WTC11 (cell line): ENCODE measurements at places on chromosomes 5 and 9.

- H3K4me3 ChIP-seq, result no peak overlapping the region
- no peak overlapping the region for H3K27ac ChIP-seq
- H3K4me1 ChIP-seq, result peaks cover 3% of the 10 kb centered on the region; the same call in 1 of the 2 replicates
Measured at GRCh38 chr9:135718616-135719015, 16.6 kb downstream of the KCNT1 start.

- no peaks in the 10 kb centered on the region for H3K27me3 ChIP-seq
- DNase-seq, result no peak
- H3K27ac ChIP-seq, result no peak overlapping the region
- no peaks in the 10 kb centered on the region for H3K4me1 ChIP-seq
Measured at GRCh38 chr5:53059281-53059680, 50.3 kb downstream of the MOCS2 start.

DNA sequence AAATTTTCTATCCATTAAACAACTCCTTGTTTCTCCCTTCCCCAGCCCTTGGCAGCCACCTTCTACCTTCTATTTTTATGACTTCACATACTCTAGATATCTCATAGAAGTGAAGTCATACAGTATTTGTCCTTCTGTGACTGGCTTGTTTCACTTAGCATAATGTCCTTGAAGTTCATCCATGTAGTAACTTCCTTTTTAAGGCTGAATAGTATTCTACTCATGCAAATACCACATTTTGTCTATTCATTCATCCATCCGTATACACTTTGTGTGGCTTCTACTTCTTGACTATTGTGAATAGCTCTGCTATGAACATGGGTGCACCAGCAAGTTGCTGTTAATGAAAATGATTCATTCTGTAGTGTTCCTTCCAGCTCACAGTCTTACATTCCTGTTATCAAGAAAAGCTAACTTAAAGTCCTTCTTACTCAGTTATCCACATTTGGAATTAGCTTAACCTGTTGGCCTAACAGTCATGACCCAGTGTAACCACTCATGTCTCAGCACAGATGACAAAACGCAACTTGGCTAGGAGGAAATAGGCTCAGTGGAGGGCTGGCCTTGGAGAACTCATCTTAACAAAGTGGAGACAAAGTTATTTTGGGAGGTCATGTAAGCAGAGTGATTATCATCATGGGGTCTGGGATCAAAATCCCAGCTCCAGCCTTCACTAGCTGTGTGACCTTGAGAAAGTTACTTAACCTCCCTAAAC lies 129.7 kb upstream of the MAP3K1 start:
- no peak overlapping the region for H3K4me3 ChIP-seq
- no peak overlapping the region for H3K27ac ChIP-seq
- peaks cover 26% of the 10 kb centered on the region for H3K4me1 ChIP-seq
- no peak for DNase-seq
- no peaks in the 10 kb centered on the region for H3K27me3 ChIP-seq
- no peaks in the 10 kb centered on the region for H3K36me3 ChIP-seq

- H3K27me3 ChIP-seq, result peaks cover 4% of the 10 kb centered on the region; the same call in 1 of the 2 replicates
- no peak overlapping the region for H3K4me3 ChIP-seq
- no peaks in the 10 kb centered on the region for H3K36me3 ChIP-seq
- H3K27ac ChIP-seq, result no peak overlapping the region
Measured at GRCh38 chr5:134086943-134087305, 27.6 kb upstream of the TCF7 start.

DNA sequence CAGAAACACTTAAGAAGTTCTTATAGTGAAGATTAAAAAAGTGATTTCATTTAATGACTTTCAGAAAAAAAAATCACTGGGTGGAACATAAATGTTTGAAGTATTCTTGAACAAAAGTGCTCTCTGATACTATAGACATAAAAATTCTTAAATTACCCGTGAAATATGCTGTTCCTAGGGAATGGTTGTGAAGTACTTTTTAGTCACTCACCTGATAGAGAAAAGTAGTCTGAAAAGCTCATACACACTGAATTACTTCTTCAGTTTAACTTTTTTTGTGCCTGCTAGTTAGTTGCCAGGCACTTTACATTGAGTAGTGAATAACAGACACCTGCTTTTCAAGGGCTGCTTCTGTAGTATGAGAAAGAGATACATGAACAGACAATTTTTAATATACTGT lies 78.0 kb downstream of the SH3GL2 start:
- no peak overlapping the region for H3K27ac ChIP-seq
- H3K4me3 ChIP-seq, result no peak overlapping the region
- no peaks in the 10 kb centered on the region for H3K27me3 ChIP-seq
- no peaks in the 10 kb centered on the region for H3K36me3 ChIP-seq
- peaks cover 27% of the 10 kb centered on the region for H3K4me1 ChIP-seq

- no peak overlapping the region for H3K27ac ChIP-seq
- no peak for DNase-seq
- H3K36me3 ChIP-seq, result no peaks in the 10 kb centered on the region
- peaks cover 61% of the 10 kb centered on the region for H3K4me1 ChIP-seq
- peaks cover 12% of the 10 kb centered on the region for H3K27me3 ChIP-seq
Measured at GRCh38 chr9:89657765-89658164, 53.0 kb downstream of the GADD45G start.

DNA sequence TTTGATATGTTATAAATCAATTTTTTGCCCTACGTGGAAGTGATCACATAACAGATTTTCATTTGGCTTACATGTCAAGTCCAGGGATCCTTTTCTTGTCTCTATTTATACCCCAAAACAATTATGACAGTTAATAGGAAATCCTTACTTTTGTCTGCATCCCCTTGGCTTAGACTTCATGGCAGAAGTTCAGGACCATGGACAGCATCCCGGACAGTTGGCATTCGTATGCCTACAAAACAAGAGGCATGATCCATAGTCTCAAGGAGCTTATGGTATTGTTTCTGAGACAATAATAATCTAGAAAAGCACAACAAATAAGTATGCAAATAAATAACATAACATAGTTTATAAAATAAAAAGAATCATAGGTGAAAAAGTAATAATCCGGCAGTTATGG lies 214.3 kb upstream of the GRIA1 start:
- H3K4me3 ChIP-seq, result no peak overlapping the region
- H3K27ac ChIP-seq, result no peak overlapping the region
- no peaks in the 10 kb centered on the region for H3K4me1 ChIP-seq
- DNase-seq, result peak; percentile 76

GRCh38 chr9:76880210-76880609 lies 25.7 kb downstream of the PRUNE2 start:
- H3K36me3 ChIP-seq, result peaks cover 2% of the 10 kb centered on the region
- no peak overlapping the region for H3K27ac ChIP-seq
- H3K4me1 ChIP-seq, result peaks cover 20% of the 10 kb centered on the region
- H3K27me3 ChIP-seq, result no peaks in the 10 kb centered on the region; the same call in 1 of the 2 replicates
- H3K4me3 ChIP-seq, result no peak overlapping the region
- DNase-seq, result no peak

- no peak for DNase-seq
- H3K36me3 ChIP-seq, result peaks cover 80% of the 10 kb centered on the region
- H3K27ac ChIP-seq, result no peak overlapping the region
- H3K4me3 ChIP-seq, result no peak overlapping the region
- H3K27me3 ChIP-seq, result no peaks in the 10 kb centered on the region; the same call in 1 of the 2 replicates
Measured at GRCh38 chr5:147751-148150, 43.5 kb upstream of the LRRC14B start.

DNA sequence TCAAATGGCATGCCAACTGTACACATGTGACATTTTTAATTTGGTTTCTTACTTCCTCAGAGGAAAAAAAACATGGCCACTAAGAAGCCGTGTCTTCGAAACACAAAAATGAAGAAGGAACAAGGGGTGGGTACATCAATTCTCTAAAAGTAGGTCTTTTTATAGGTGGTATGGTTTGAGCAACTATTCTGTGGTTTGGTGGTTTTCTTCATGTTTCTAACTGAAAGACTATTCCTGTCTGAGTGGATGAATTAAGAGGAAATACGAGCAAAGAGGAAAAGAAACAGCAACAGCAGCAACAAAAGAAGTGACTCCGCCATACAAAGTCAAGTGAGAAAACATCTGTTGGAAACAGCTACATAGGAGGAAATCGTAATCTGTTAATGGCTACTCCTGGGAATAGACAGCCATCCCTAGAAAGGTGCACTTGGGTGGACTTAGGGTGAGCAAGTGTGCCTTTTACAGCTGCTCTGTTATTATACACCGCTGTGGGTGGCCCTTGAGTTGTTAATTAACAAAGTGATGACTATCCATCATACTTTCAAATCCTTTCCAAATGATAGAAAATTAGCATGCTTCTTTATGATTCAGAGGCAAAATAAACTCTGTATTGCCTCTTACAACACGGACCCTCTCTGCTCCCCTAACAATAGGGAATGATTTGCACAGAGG lies 575.8 kb downstream of the TLE1 start:
- no peaks in the 10 kb centered on the region; the same call in 1 of the 2 replicates for H3K27me3 ChIP-seq
- H3K4me1 ChIP-seq, result peaks cover 53% of the 10 kb centered on the region
- no peaks in the 10 kb centered on the region for H3K36me3 ChIP-seq
- no peak overlapping the region for H3K4me3 ChIP-seq
- H3K27ac ChIP-seq, result no peak overlapping the region; the same call in 1 of the 2 replicates

- no peak overlapping the region for H3K27ac ChIP-seq
- peaks cover under 1% of the 10 kb centered on the region for H3K4me1 ChIP-seq
- no peak for DNase-seq
- H3K27me3 ChIP-seq, result no peaks in the 10 kb centered on the region
Measured at GRCh38 chr5:52743970-52744369, 43.7 kb upstream of the ITGA1 start.

DNA sequence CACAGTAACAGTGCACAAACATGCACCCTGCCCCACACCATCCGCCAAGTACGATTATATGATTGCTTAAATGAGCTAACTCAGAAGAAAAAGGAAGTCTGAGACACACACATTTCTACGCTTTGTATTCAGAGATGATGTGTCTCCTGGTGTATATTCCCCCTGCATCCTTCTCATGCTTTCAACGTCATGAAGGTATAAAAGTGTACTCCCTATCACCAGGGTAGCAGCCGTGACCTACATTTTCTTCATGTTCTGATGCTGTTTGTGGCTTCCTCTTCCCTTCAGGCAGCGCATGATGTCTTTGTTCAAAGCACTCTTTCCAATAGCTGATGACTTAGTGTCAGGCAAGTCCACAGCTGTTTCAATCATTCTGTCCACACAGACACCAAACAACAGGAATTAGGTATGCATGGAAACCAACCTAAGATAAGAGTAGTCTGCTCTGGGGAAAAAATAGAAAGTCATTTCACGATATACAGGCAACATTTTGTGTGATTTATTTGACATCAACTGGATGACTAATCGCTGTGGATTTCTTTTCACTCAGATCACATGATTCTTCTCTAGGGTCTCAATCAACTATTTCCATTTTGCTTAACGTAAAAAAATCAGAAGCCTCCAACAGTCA lies 269.4 kb upstream of the PTGER4 start:
- H3K27me3 ChIP-seq, result no peaks in the 10 kb centered on the region
- H3K4me3 ChIP-seq, result no peak overlapping the region
- no peaks in the 10 kb centered on the region for H3K4me1 ChIP-seq
- no peaks in the 10 kb centered on the region for H3K36me3 ChIP-seq

DNA sequence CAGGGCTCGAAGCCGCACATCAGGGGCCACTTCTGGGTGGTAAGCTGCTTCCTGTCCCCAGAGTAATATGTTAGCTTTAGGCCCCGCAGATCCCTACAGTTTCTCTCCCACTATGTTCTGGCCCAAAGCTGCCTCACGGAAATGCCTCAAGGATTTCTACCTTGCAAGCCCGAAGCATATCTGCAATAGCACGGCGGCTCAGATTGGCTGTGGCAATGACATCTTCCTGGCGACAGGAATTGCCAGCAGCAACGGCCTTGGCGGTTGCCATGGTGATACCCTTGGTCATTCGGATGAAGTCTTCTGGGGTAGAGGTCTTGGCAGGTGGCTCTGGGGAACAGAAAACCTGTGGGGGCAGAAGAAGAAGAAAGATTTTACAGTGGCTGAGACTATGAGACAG lies 10.3 kb upstream of the TPM2 start:
- peaks cover 37% of the 10 kb centered on the region for H3K36me3 ChIP-seq
- H3K27me3 ChIP-seq, result no peaks in the 10 kb centered on the region
- no peak overlapping the region for H3K4me3 ChIP-seq
- no peak for DNase-seq
- no peaks in the 10 kb centered on the region for H3K4me1 ChIP-seq
- no peak overlapping the region for H3K27ac ChIP-seq

DNA sequence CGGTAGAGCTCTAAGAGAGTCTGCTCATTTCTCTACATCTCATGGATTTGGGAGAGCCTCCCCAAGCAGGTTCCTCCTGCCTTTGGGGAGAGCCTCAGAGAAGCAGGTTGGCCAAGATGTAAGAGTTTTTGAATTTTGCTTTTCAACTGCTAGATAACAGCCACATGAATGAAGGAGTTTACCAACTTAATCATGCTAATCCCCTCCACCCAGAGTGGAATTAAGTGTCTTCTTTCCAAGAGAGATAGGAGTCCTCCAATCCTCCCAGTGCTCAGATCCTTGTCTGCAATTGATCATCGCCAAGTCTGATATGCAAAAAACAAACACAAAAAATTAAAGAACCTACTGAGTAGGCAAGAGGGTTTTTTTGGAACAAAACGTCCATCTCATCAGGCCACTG lies 99.4 kb upstream of the MAP3K1 start:
- H3K27ac ChIP-seq, result no peak overlapping the region
- no peak overlapping the region for H3K4me3 ChIP-seq
- H3K4me1 ChIP-seq, result peaks cover 44% of the 10 kb centered on the region
- no peak for DNase-seq

GRCh38 chr5:14240359-14240758 lies 97.2 kb downstream of the TRIO start:
- no peak overlapping the region for H3K27ac ChIP-seq
- no peak for DNase-seq
- H3K4me3 ChIP-seq, result no peak overlapping the region
- no peaks in the 10 kb centered on the region for H3K36me3 ChIP-seq
- H3K27me3 ChIP-seq, result no peaks in the 10 kb centered on the region
- peaks cover 75% of the 10 kb centered on the region for H3K4me1 ChIP-seq

- H3K36me3 ChIP-seq, result peaks cover 18% of the 10 kb centered on the region
- no peaks in the 10 kb centered on the region for H3K27me3 ChIP-seq
- no peak overlapping the region for H3K4me3 ChIP-seq
- no peak for DNase-seq
- peaks cover 21% of the 10 kb centered on the region for H3K4me1 ChIP-seq
Measured at GRCh38 chr5:147773139-147773538, 9.4 kb downstream of the JAKMIP2 start.

- peaks cover 2% of the 10 kb centered on the region for H3K4me1 ChIP-seq
- no peaks in the 10 kb centered on the region for H3K36me3 ChIP-seq
- no peaks in the 10 kb centered on the region for H3K27me3 ChIP-seq
- H3K4me3 ChIP-seq, result no peak overlapping the region
- no peak for DNase-seq
Measured at GRCh38 chr9:133087429-133088145, 25.8 kb downstream of the CEL start.

- H3K27me3 ChIP-seq, result no peaks in the 10 kb centered on the region
- DNase-seq, result no peak
- no peaks in the 10 kb centered on the region for H3K36me3 ChIP-seq
- H3K4me1 ChIP-seq, result peaks cover 25% of the 10 kb centered on the region
- peak overlapping the region; percentile 99 for H3K4me3 ChIP-seq
Measured at GRCh38 chr5:72817671-72818266, 1.3 kb downstream of the TNPO1 start.
